Stomach (tissue), 19 donors: ENCODE measurements at places on chromosomes 1 and 21. TPM values are rescaled to one million over a fixed set of nuclear protein-coding genes. Genes with fewer than 3 reads are reported as not detected.

The NPHS2 gene
- 0.55 TPM for total RNA-seq

The CHD5 gene
- total RNA-seq, result 0.29 TPM

The BMP8A gene
- not detected for total RNA-seq

DNA sequence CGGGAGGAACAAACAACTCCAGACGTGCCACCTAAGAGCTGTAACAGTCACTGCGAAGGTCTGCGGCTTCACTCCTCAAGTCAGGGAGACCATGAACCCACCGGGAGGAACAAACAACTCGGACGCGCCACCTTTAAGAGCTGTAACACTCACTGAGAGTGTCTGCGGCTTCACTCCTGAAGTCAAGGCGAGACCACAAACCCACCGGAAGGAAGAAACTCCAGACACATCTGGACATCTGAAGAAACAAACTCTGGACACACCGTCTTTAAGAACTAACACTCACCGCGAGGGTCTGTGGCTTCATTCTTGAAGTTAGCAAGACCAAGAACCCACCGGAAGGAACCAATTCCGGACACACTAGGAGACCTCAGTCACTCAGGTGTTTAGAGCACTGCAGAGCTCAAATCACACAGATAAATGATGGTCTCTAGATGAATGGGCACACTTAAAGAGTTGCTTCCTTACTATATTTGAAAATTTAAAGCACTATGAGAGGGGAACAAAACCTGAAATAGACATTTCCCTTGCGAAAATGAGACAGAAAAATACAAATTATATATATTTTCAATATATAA is 587.7 kb upstream of the ADGRL4 start:
- no peaks in the 10 kb centered on the region for H3K4me1 ChIP-seq
- H3K27ac ChIP-seq, result no peak overlapping the region
- no peaks in the 10 kb centered on the region for H3K36me3 ChIP-seq
- DNase-seq, result no peak

DNA sequence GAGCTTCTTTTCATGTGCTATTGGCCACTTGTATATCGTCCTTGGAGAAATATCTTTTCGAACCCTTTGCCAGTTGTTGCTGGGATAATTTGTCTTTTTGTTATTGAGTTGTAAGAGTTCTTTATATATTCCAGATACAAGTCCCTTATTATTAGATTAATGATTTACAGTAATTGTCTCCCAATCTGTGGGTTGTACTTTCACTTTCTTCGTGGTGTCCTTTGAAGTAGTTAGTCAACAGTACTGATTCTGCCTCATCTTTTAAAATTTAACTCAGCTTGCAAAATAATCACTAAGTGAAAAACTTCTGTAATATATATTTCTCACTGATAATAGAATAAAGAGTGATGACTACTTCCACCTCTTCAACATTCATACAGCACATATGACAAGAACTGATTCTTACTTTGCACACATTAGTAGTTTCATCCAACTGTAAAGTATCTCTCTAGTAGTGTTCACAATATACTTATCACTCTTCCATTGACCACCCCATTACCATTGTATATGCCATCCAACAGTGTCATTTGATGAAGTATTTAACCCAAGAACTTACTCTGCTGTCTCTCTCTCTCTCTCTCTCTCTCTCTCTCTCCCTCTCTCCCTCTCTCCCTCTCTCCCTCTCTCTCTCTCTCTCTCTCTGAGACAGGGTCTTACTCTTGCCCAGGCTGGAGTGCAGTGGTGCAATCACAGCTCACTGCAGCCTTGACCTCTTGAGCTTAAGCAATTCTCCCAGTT is 104.2 kb upstream of the DMRTA2 start:
- H3K4me1 ChIP-seq, result no peaks in the 10 kb centered on the region
- DNase-seq, result no peak
- H3K36me3 ChIP-seq, result peaks cover 36% of the 10 kb centered on the region

DNA sequence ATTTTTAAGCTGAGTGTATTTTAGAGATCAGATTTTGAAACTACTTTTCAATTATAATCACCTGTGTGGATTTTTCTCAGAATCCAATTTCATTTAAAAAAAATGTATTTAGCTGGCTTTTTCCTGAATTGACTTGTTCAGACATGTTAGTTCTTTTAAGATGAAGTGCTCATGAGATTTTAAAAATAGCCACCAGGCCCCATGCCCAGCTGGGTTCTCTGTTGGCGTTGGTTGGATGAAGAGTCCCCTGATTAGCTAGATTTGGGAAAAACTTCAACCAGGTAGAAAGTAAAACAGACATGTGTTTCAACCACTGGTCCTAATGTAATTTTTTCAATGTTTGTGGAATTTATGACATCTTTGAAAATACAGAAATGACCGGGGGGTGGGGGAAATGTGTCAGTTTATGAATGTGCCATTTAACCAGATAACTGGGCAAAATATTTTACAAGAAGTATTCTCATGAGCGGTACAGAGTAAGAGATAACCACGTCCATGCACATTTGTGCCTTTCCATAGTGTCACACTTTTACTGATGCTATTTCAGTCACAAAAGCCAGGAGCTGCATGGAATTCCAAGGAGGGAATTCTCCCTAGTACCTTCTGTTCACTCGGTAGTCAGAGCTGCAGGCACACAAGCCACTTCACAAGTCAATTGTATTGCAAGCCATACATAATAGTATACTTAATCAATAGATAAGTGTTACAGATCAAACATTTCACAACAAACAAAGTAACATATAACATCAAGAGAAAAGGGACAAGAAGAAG is 51.1 kb downstream of the KCNK1 start:
- DNase-seq, result no peak
- no peaks in the 10 kb centered on the region for H3K4me1 ChIP-seq
- H3K36me3 ChIP-seq, result peaks cover 7% of the 10 kb centered on the region
- peak overlapping the region; percentile 55 for H3K27ac ChIP-seq

DNA sequence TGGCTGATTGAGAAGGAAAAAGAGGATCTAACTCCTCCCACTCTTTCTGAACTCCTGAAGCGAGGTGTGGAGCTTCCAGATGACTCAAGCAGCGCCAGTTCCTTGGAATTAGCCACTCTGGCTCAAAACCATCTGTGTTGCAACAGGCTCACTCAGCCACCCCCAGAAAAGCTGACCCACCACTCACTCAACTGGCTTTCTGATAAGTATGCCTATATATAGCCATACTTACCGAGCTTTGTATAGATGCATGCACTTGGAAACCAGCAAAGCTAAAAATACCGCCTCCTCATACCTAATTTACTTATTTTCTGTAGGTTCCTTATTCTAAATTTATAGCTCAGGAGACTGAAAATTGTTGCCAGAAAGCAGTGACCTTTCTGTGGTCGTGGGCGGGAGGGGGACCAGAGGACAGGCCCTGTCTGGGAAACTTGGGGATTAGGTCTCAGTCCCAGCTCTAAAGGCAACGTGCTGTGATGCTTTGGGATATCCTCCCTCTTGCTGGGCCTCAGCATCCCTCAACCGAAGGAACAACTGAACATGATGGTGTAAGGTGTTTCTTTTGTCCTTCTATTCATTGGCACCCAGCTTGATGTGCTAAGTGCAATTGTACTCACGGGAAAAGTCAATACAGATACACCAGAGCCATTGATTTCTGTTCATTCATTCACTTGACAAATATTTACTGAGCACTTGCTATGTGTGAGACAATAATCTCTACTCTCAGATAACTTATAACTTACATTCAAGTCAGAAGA is 65.7 kb downstream of the NENF start:
- no peaks in the 10 kb centered on the region for H3K27me3 ChIP-seq
- DNase-seq, result no peak
- no peak overlapping the region for H3K4me3 ChIP-seq

- H3K4me3 ChIP-seq, result no peak overlapping the region
- no peaks in the 10 kb centered on the region for H3K27me3 ChIP-seq
- H3K36me3 ChIP-seq, result no peaks in the 10 kb centered on the region
These were observed 152.4 kb downstream of the KCTD3 start for GRCh38 chr1:215719552-215719951.

- DNase-seq, result no peak
- H3K36me3 ChIP-seq, result no peaks in the 10 kb centered on the region
- no peak overlapping the region for H3K27ac ChIP-seq
- no peaks in the 10 kb centered on the region for H3K27me3 ChIP-seq
- H3K4me1 ChIP-seq, result no peaks in the 10 kb centered on the region
These were observed 1283.7 kb upstream of the ADGRL2 start for GRCh38 chr1:80517062-80517461.

DNA sequence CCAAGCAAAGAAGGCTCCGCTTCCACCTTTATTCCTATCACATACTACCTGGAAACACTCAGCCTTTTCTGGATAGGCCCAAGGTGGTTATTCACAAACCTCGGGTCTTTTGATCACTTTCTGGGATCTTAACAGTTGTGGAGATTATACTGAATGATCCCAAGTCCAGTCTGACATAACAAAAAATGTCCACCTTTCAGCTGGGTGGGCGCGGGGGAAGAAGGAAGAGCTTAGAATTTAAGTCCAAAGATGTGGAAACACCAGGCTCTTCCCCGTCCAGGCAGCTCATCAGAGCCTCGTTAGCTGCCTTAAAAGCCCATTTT is 338 bp upstream of the C1orf53 start:
- peaks cover 45% of the 10 kb centered on the region for H3K27me3 ChIP-seq
- H3K4me1 ChIP-seq, result peaks cover 7% of the 10 kb centered on the region
- no peaks in the 10 kb centered on the region for H3K36me3 ChIP-seq
- peak overlapping the region; percentile 90 for H3K27ac ChIP-seq
- H3K4me3 ChIP-seq, result peak overlapping the region; percentile 79
- no peak for DNase-seq

GRCh38 chr1:9078752-9079500 is 9.5 kb upstream of the SLC2A5 start:
- H3K27me3 ChIP-seq, result no peaks in the 10 kb centered on the region
- H3K4me3 ChIP-seq, result no peak overlapping the region
- no peak overlapping the region for H3K27ac ChIP-seq
